Pericardium fibroblast (primary cell): ENCODE measurements at places on chromosomes 12 and 14. TPM values are rescaled to one million over a fixed set of nuclear protein-coding genes. Genes with fewer than 3 reads are reported as not detected.

Gene CNTN1
- 0.09 TPM in 1 of 2 replicates, not detected in the other for total RNA-seq

Gene CISTR
- not detected in 2 replicates for total RNA-seq

Gene FOXN4
- not detected in 2 replicates for total RNA-seq

Gene P2RX2
- total RNA-seq: not detected in 2 replicates

Gene RIMBP2
- total RNA-seq: 0.23 and 0.60 TPM in 2 replicates

Gene ASB2
- not detected in 2 replicates for total RNA-seq

Gene MIP
- total RNA-seq: not detected in 2 replicates

Gene SMARCD1
- total RNA-seq: 26.1 and 32.3 TPM in 2 replicates

Gene EGLN3
- total RNA-seq: 4.7 and 8.8 TPM in 2 replicates

Gene LRIG3
- 15.8 and 34.8 TPM in 2 replicates for total RNA-seq

Gene YARS2
- total RNA-seq: 15.9 and 19.7 TPM in 2 replicates

Gene AGAP2
- under 0.01 and 0.23 TPM in 2 replicates for total RNA-seq

Gene GALNT16
- total RNA-seq: 1.1 and 3.7 TPM in 2 replicates

Gene EFCAB11
- 2.2 and 5.9 TPM in 2 replicates for total RNA-seq

Gene DPPA3
- total RNA-seq: not detected in 2 replicates

Gene SPTLC2
- 13.1 and 15.3 TPM in 2 replicates for total RNA-seq

Gene CLEC2A
- not detected in 2 replicates for total RNA-seq

Gene KCNA5
- not detected in 2 replicates for total RNA-seq

Gene FAM186B
- 0.23 TPM in 1 of 2 replicates, not detected in the other for total RNA-seq

Gene DDX11
- total RNA-seq: 3.0 and 5.4 TPM in 2 replicates

Gene TSPAN11
- 0.23 and 3.7 TPM in 2 replicates for total RNA-seq

Gene CLEC4C
- not detected in 2 replicates for total RNA-seq

Gene YBX3
- total RNA-seq: 218 and 242 TPM in 2 replicates

Gene RIPK3
- total RNA-seq: 0.35 and 0.51 TPM in 2 replicates

Gene NELL2
- 0.09 and 0.47 TPM in 2 replicates for total RNA-seq

Gene GPRC5D
- total RNA-seq: not detected in 2 replicates

Gene OR6C1
- not detected in 2 replicates for total RNA-seq

Gene ACSS3
- 5.7 and 8.8 TPM in 2 replicates for total RNA-seq

Gene KRT72
- not detected in 2 replicates for total RNA-seq

Gene SNW1
- 48.2 and 51.1 TPM in 2 replicates for total RNA-seq

Gene TAS2R20
- total RNA-seq: 0.68 and 0.93 TPM in 2 replicates

Gene PSMD9
- total RNA-seq: 29.9 and 59.6 TPM in 2 replicates

Gene FBXO34
- total RNA-seq: 12.0 and 12.5 TPM in 2 replicates

Gene PPP1R1A
- total RNA-seq: not detected in 2 replicates

Gene APOF
- not detected in 2 replicates for total RNA-seq

Gene TPPP2
- not detected in 2 replicates for total RNA-seq

Gene TPH2
- total RNA-seq: not detected in 2 replicates

Gene SLC5A8
- total RNA-seq: not detected in 2 replicates

Gene NAA30
- total RNA-seq: 10.1 and 12.3 TPM in 2 replicates

Gene MAP3K9
- under 0.01 and 0.12 TPM in 2 replicates for total RNA-seq

Gene RNF31
- 44.8 and 49.7 TPM in 2 replicates for total RNA-seq
